ENCODE measurements at places on chromosomes 12 and 14. TPM values are rescaled to one million over a fixed set of nuclear protein-coding genes. Genes with fewer than 3 reads are reported as not detected.

The THAP2 gene
- 3.9 TPM for total RNA-seq

DNA sequence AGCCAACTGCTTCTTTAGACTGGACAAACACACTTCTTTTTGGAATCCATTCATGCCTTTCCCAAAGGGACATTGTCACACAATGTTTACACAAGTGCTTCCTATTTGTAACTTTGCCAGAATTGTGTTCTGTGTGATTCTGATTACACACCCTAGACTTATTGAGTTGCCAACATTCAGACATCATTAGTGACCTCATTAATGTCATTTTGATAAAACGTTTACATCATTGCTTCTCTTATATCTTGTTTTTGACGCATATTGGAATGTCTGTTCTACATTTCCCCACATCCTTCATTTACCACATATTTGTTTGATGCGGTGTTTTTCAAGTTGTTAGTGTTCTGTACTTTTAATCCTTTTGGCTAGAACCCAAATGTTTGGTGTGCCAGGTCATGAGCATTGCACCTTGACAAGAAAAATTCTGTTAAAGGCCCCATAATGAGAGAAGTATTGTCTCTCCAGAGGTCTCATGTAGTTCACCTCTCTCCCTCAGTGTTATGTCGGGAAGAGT is 305.5 kb downstream of the AEBP2 start:
- DNase-seq, result peak; percentile 7

The PTMS gene
- 148 TPM for total RNA-seq

DNA sequence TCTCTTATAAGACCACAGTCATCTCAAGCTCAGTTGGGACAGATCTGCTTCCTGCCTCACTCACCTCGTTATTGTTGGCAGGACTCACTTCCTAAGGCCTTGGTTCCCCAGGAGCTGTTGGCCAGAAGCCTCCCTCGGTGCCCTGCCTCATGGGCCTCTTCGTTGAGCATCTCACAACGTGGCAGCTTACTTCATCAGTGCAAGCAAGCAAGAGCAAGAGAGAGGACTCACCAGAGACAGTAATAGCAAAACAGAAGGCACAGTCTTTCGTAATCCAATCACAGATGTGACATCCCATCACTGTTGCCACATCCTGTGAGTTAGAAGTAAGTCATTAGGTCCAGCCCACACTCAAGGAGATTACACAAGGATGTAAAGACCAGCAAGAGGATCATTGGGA is 5.1 kb upstream of the NUMB start:
- DNase-seq, result peak; percentile 98

GRCh38 chr12:67968725-67969124 is 20.5 kb upstream of the IFNG-AS1 start:
- DNase-seq, result no peak

DNA sequence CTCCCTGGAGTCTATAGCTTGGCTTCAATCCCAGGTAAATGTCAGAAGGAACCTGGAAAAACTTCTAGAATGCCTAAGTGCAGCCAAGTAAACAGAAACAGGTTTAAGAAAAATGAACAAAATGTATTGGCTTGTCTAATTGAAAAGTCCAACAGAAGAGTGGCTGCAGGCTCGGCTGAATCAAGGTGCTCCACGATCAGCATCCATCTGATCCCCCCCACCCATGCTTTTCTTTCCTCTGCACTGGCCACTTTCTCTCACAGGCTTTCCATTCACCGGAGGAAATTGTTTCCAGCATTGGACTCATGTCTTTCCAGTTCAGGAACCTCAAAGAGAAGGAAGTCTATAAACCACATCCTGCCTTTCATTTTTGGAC is 42.0 kb upstream of the C14orf180 start:
- DNase-seq, result peak; percentile 9

DNA sequence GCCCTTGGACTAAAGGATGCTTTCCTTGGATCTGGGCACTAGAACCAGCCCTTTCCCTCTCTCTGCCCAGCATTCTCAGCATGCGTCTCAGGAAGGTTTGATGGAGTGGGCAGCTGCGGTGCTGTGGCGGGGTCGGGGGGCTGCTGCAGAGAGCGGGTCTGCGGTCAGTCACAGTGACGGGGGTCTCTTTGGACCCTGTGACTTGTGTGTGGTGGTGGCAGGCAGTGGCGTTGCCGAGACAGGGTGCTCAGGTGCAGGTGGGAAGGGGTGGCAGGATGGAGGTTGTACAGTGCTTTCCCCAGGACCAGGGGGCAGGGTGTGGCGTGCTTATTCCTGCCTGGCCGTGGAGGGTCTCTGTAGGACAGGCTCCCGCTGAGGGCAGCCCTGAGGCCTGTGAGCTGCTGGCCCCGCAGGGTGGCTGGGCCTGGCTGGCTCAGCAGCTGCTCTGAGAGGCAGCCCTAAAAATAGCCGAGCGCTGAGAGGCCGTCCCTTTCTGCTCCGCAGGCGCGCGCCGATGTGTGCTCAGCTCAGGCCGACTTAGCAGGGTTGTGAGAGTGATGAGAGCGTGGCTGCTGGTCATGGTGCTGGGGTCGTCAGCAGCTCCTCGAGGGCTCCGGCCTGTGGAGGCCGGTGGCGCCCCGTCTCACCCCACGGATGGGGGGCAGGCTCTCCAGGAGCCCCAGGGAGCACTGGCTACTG is 9.7 kb downstream of the PACS2 start:
- DNase-seq, result no peak

- no peak for DNase-seq
Observed at GRCh38 chr12:22615963-22616501, 8.9 kb upstream of the ETNK1 start.

DNA sequence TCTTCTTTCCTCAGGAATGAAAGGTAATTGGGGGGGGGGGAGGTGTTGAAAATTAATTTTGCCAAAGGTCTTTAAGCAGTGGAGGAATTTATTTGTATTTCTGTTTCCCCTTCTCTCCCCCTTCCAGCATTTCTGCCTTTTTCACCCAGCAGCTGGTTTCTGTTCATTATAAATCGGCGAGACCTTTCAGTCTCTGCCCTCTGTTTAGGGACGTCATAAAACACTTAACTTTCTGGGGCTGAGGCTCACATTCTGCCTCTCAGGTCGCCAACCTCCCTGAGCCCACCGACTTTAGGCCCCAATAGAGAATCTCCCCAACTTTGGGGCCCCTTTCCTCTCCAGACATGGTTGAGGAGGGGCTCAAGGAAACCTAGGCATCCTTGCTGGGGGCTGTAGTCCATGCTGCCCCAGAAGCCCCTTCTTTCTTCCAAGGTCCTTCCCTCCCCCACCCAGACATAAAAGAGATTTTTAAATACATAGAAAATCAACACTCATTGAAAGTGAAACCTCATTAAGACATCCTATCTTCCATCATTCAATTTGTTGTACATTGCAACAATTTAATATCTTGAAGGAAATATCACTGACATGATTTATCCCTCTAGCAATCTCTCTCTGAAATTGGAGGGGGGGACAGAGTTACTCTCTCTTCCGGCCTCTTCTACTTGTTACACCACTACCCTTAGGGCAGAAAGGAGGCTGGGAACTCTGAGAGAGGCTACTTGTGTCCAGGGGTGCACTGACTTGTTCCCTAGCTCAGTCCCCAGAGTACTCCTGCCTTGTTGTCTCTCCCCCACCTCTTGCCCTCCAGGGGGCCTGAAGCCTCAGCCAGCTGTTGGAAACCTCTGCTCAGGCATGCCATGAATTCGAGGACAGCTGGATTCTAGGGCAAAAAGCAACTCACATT is 2.5 kb upstream of the HOXC6 start:
- no peak for DNase-seq

The ST8SIA1 gene
- 2.5 TPM for total RNA-seq

The ALDH2 gene
- total RNA-seq, result 41.3 TPM

DNA sequence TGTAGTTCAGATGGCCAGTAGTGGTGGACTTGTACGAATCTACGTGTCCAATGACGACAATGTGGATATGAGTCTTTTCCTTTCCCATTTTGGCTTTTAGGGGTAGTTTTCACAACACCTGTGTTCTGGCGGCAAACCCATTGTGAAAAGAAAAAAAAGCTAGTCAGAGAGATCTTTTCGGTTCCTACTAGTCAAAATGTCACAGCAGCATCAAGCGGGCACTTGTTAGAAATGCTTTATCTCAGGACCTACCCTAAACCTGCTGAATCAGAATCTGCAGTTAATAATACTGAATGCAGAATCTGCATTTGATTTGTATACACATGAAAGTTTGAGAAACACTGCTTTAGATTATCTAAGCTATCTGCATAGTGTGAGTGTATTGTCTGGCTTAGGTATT is 18.3 kb downstream of the AEBP2 start:
- no peak for DNase-seq

GRCh38 chr12:63668028-63668799 is at the start of gene DPY19L2:
Gene DPY19L2 (minus strand): TSS chr12:63668493. CDS start chr12:63668393, 100 bp downstream.
- peak; percentile 80 for DNase-seq

GRCh38 chr14:25622763-25623162 is 572.8 kb upstream of the STXBP6 start:
- no peak for DNase-seq

- no peak for DNase-seq
Observed at GRCh38 chr14:104749111-104749649, 3.8 kb upstream of the SIVA1 start.

All from HT1080 (cell line).